ENCODE measurements at places on chromosomes 5 and 9.

GRCh38 chr9:131465401-131465800, 37.3 kb upstream of the POMT1 start:
- DNase-seq, result no peak

GRCh38 chr5:143206196-143207053, 197.1 kb downstream of the NR3C1 start:
- DNase-seq, result no peak

DNA sequence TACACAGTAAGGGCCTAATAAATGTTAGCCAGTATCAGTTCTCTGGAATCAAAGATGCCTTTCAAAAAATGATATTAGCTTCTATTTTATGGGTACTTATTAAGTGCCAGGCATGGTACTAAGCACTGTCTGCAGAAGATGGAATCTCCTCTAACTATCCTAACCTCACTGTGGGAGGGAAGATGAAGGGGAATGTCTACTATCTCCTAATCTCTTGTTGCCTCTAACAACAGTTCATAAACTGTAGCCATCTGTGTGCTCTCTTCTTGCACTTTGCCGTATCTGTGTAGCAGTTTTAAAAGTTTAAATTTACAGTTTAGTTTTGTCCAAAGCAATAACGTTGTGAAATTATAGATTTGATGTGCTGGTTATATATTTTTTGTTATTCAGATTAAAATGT, 99.6 kb upstream of the CCDC112 start:
- DNase-seq, result no peak

DNA sequence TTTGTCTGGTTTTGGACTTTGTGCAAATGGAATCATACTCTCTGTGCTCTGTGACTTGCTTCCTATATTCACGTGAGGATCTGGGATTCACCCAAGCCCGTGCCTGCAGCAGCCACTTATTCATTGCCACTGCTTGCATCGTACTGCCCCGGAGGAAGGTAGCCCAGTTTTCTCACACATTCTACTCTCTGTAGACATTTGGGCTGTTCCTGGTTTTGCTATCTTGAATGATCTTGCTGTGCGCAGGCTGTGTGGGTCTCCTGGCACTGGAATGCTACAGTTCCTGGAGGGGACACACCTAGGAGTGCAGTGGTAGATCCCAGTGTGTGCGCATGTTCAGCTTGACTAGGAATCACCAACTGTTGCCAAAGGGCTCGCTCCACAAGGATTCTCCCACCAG, 99.2 kb upstream of the BOD1 start:
- no peak for DNase-seq

DNA sequence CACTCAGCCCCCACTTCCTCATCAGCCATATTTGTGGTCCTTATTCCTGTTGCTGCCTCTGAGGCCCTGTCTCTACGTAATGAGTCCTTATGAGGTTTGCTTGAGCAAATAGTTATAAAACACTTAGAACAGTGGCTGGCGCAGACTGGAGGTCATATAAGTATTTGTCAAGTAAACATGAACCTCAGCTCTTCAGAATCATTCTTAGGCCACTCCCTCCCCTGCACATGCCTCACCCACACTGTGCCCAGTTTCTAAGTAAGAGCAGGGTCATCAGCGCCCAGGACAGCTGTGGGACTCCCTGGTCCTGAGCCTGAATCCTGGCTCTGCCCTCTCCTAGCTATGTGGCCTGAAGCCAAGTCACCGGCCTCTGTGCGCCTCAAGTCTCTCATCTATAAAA, 4.0 kb downstream of the ST6GALNAC4 start:
- DNase-seq, result no peak

- no peak for DNase-seq
Observed at GRCh38 chr5:86526811-86527348, 90.9 kb upstream of the COX7C start.

- DNase-seq, result no peak
Observed at GRCh38 chr9:127809002-127809539, 6.4 kb downstream of the FPGS start.

DNA sequence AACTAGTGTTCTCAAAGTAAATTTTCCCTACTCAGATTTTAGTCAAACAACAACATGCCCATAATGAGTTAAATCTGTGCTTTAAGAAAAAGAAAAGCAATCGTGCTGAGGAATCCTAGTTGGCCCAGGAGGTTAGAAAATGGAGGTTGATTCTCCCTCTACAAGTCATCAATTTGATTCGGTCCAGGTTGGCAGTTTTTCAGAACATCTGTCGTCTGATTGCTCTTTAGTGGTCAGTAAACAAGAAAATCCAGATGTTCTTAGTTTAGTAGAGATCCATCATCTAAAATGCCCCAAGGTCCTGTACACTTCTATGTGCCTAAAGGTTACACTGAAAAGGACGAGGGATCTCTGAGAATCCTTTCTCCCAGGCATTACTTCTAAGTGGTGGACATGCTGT, 659.2 kb downstream of the MTRR start:
- no peak for DNase-seq

DNA sequence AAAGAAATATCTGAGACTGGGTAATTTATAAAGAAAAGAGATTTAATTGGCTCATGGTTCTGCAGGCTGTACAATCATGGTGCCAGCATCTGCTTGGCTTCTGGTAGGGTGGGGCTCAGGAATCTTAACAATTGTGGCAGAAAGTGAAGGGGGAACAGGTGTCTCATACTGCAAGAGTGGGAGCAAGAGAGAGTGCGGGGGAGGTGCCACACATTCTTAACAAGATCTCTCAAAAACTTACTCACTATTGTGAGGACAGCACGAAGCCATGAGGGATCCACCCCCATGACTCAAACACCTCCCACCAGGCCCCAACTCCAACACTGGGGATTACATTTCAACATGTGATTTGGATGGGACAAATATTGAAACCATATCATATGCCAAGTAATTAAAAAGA, 70.1 kb upstream of the PANK3 start:
- DNase-seq, result no peak

DNA sequence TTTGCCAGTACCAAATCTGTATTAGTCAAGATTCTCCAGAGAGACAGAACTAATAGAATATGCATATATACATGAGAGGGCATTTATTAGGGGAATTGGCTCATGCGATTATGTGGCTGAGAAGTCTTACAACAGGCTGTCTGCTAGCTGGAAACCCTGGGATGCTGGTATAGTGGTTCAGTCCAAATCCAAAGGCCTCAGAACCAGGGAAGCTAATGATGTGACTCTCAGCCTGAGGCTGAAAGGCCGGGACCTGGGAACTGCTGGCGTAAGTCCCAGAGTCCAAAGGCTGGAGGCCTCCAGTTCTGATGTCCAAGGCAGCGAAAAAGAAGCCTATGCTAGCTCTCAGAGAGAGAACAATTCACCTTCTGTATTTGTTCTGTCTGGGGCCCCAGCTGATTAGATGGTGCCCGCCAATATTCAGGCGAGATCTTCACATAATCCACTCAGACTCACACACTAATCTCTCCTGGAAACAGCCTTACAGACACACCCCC, 84.1 kb downstream of the KIAA1958 start:
- no peak for DNase-seq

GRCh38 chr5:150645070-150645700, 4.7 kb downstream of the SYNPO start:
- no peak for DNase-seq

GRCh38 chr5:56632939-56633338, 182.4 kb upstream of the MAP3K1 start:
- DNase-seq, result no peak

- DNase-seq, result no peak
Observed at GRCh38 chr5:25858019-25858418, 1180.4 kb downstream of the CDH9 start.

- DNase-seq, result no peak
Observed at GRCh38 chr9:35448496-35448895, 41.4 kb upstream of the RUSC2 start.

GRCh38 chr5:108634010-108634616, 113.6 kb upstream of the FER start:
- no peak for DNase-seq

DNA sequence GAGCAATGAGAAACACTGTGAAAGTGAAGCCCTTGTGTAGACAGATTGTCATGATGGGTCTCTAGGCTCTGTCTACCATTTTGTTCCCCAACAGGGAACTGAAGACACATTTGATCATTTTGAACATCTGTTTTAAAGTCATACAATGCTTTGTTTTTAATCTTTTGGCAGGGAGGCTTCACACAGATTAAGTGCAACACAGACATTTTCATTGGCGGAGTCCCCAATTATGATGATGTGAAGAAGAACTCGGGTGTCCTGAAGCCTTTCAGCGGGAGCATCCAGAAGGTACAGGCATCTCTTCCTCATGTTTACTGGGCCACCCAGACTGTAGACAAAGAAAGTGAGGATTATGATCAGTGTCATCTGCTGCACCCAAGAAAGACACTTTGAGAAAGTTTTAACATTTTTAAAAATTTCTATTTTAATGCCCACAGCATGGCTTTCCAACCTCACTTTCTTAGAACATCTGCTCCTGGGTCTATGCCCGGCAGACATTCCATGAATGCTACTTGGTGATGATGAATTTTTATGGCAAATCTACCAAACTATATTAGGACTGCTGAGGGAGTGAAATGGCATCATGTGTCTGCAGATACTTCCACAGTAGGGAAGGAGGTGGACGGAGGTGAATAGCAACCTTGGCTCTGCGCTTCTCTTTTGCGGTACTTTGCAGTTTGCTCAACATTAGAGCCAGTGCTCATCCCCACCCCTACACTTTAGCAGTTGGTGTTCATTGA, 121.3 kb downstream of the LIFR start:
- no peak for DNase-seq

GRCh38 chr5:169356181-169356580, 55.2 kb upstream of the SLIT3 start:
- DNase-seq, result no peak

- no peak for DNase-seq
Observed at GRCh38 chr5:93034621-93035590, 546.1 kb downstream of the NR2F1-AS1 start.

- DNase-seq, result no peak
Observed at GRCh38 chr5:126818736-126819135, 41.8 kb downstream of the LMNB1 start.

DNA sequence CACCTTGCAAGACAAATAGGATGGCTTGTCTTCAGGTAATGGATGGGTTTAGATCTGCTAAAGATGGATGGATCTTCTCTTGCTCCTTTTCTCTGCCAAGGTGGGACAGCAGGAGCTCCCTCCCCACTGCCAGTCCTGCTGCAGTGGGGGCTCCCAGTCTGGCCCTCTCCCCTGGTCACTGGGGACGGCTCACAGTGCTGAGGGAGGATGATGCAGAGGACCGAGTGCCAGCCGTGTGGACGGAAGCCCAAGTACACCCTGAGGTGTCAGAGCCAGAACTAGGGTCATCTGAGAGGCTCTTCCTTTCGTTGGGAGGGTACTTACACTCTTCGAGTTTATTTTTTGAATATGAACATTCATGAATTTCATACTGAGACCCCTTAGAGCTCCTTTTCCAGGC, 5.7 kb downstream of the CCDC69 start:
- DNase-seq, result no peak

DNA sequence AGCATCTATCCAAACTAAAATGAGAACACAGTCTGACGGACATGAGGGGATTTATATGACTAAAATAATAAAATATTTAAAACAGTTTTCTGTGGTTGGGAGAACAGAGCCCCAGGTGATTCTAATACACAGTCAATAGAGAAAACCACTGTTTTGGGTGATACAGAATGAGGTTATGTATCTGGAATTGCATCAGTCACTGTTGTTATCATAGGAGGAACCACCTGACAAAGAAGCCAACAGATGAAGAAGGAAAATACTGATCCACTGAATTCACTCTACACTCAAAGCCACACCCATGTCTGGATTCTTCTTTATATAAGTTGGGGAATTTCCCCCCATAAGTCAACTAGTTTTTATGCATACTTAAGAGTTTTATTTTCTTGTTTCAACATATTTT, 799.0 kb downstream of the TLR4 start:
- DNase-seq, result no peak

DNA sequence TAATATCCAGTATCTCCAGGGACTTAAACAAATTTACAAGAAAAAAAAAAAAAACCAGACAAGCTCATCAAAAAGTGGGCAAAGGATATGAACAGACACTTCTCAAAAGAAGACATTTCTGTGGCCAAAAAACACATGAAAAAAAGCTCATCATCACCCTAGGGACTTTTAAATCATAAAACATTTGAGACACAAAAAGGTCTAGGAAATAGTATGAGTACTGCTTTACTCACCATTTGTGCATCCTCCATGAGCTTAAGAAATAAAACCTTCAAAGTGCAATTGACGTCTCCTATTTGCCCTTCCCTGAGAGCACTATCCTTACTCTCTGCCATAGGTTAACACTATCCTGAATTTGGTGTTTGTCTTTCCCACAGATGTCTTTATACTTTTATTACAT, 193.7 kb upstream of the NREP start:
- DNase-seq, result no peak

DNA sequence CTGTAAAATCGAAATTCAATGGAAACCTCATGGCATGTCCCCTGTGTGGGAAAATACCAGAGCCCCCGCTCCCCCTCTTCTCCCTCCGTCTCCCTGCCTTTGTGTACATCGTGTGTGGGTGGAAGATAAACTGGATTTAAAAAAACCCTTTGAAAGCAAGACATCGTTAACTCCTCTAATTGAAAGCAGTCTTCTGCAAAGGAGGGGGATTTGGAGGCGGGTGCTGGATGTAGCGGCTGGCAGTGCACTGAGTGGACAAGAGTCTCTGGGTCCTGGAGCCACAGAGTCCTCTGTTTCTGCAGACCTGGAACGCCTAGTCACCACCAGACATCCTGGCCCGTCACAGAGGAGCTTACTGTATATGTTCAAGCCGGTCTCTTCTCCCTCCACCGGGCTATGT, 169.4 kb downstream of the PAPPA start:
- DNase-seq, result no peak

- DNase-seq, result no peak
Observed at GRCh38 chr5:160293901-160294561, 18.3 kb downstream of the CCNJL start.

- DNase-seq, result no peak
Observed at GRCh38 chr9:93976973-93977372, 21.8 kb upstream of the BARX1 start.

DNA sequence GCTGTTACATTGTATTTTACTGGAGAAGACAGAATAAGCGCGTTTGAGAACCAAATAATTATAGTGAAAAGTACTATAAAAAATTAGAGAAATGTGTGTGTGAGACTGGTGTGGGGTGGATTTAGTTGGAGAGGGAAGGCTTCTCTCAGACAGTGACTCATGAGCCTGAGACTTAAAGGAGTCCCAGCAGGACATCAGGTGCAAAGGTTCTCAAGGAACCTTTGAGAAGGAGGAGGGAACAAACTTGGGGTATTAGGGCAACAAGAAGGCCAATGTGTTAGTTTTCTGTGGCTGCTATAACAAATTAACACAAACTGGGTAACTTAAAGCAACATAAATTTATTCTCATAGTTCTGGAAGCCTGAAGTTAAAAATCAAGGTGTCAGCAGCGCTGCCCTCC, 4.9 kb downstream of the DDX4 start:
- no peak for DNase-seq

GRCh38 chr9:89730715-89731114, 125.9 kb downstream of the GADD45G start:
- DNase-seq, result no peak

GRCh38 chr9:68704814-68705530, at the start of gene PIP5K1B:
PIP5K1B (plus strand) TSS chr9:68705240; CDS start chr9:68822615, 117,375 bp downstream.
- no peak for DNase-seq

GRCh38 chr9:135360617-135361016, 119.0 kb upstream of the PPP1R26 start:
- DNase-seq, result no peak

Measured in stimulated activated CD8-positive, alpha-beta memory T cell treated with anti-CD3 and anti-CD28 coated beads, Interleukin-7, amount 100 ng/mL, for 1 hour (primary cell).